ENCODE measurements at places on chromosomes 16 and 17.

GRCh38 chr16:76376988-76377387, 99.8 kb downstream of the CNTNAP4 start:
- DNase-seq = no peak

DNA sequence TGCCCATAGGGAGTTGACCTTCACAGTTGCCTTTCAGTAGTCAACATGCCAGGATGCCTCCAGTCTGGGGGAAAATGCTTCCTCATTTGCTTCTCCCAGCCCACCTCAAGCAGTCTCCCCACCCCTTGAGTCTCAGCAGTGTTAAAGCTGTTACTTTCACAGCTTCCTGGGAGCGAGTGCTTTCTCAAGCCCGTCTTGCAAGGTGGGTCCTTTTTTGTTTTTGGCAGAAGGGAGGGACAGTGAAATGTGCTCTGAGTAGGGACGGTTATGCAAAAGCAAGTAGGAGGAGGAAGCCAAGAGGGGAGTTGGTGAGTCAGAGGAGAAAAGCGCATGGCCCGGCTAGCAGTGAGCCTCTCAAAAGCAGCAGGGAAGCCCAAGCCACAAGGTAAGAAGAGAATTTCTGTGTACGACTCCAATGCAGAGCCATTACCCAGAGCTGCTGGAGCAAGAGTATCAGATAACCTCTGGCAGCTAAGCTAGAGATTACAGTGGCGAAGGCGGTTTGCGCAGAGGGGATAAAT, at the start of gene CHST4:
TSS of gene CHST4 (plus strand) at position 316 of the 521 bp plus-strand sequence. CDS start 10,252 bp downstream, outside the sequence.
- no peak for DNase-seq

GRCh38 chr17:13378361-13378760, 223.4 kb downstream of the HS3ST3A1 start:
- DNase-seq = no peak

- peak; percentile 53 for DNase-seq
Observed at GRCh38 chr17:933312-934073, 46.1 kb downstream of the NXN start.

GRCh38 chr16:79863128-79864031, 262.8 kb upstream of the MAF start:
- DNase-seq = no peak

- DNase-seq = no peak
Observed at GRCh38 chr17:27951872-27952271, 58.7 kb upstream of the LYRM9 start.

DNA sequence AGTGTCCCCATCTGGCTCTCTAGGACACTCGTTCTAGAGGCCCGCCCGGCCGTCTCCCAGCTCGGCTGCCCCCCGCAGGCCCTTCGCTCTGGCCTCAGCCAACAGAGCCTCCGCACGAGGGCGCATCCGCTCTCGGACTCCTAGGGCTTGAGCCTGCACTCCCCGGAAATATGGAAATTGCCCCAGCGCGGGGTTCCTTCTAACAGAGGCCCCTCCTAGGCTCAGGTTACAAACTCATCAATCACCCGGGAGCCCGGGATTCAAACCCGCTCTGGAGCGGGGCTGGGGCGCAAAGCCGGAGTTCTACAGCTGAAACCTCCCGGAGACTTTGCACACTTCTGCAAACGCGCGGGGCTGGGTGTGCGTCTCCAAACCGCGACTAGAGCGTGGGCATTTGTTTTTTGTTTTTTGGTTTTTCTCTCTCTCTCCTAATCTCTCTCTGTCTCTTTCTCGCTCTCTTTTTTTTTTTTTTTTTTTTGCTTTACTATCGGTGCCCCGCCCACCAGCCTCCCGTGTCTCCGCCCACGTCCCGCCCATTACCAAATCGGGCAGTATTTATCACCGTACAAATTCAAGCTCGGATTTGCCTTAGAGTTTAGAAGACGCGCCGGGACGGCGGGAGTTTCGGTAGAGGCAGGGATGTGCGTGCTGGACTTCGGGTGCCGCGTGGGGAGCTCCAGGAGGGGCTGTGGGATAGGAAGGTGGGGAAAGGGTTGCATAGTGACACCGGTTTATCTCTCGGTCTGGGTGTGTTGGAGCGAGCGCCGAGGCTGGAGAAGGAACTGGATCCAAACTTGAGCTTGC, 2.4 kb upstream of the FOXL1 start:
- peak; percentile 84 for DNase-seq

DNA sequence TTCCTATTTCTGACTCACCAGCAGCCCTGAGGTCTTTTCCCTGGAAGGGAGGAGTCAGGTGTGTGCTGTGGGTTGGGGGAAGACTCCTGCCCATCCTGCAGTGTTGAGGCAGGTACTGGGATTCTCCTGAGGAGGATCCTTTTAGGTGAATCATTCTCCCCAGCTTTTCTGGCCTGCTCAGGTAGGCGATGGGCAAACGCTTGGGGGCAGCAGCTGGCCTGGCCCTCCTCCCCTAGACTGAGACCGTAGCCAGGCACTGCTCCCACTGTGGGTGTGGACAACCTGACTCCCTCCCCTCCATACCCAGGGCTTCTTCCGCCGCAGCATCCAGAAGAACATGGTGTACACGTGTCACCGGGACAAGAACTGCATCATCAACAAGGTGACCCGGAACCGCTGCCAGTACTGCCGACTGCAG, 15.1 kb downstream of the GJD3 start:
- no peak for DNase-seq

- peak; percentile 41 for DNase-seq
Observed at GRCh38 chr17:17109907-17110306, 67.7 kb downstream of the MPRIP start.

GRCh38 chr17:73548620-73549311, 95.5 kb downstream of the SDK2 start:
- peak; percentile 52 for DNase-seq

- DNase-seq = peak; percentile 77
Observed at GRCh38 chr17:81371910-81372760, 23.1 kb upstream of the BAHCC1 start.

DNA sequence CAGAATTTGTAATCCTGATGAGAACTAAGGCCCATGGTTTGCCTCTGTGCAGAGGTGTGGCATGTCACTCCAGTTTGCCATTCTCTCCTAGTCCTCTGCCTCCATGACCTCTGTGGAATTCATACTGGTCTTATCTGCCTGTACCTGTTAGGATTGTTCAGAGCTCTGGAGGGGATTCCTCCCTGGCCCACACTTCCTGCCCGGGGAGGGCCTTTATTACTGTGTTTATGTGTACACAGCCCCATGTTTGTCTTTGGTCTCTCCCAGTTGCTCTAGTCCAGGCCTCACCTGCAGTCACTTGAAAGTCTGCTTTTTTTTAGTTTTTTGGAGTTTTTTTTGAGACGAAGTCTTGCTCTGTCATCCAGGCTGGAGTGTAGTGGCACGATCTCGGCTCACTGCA, 36.4 kb downstream of the RHBDL3 start:
- no peak for DNase-seq

DNA sequence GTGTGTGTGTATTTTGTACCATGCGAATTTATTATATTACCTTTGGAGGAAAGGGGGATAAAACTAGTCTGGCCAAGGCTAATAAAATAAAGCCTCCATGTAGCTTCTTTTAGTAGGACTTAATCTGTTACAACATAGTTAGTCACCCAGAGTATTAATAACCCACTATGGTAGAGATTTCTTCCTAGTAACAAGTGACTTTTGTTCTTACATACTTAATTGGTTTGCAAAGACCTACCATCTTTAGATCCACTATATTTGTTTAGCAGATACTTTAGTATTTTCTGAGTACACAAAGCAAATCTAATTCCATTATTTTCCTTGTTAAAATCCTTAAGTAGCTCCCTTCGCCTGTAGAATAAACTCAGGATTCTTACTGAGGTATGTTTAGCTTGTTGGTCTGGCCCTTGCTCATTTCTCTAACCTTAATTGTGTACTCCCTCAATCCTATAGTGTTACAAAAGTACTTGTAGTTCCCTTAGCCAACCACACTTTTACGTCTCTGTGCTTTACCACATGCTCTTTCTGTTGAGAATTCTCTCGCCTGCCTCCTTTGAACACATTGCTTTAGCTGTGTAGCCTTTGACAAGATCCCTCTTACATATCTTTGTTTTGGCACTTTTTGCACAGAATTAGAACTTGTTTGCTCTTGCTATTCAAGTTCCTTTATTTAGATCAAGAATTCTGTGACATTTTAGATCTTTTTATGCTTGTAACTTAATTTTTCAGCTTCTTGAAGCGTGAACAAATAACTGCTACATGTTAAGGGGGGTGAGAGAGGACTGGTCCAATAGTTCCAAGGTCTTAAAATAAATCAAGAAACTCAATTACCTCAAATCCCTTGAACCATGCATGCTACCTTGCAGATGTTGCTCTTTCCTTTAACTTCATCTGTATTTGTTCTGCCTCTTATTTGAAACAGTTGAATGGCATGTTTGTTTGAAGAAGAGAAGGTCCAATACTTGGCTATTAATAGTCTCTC, 23.8 kb downstream of the CLTC start:
- no peak for DNase-seq
